Lung microvascular endothelial cell (primary cell): ENCODE measurements at places on chromosomes 6 and 20. TPM values are rescaled to one million over a fixed set of nuclear protein-coding genes. Genes with fewer than 3 reads are reported as not detected.

GRCh38 chr6:75299801-75300530 is 15.4 kb upstream of the TMEM30A start:
- no peak for DNase-seq

Gene POU5F1
- total RNA-seq, result not detected in 2 replicates

GRCh38 chr6:129536271-129536670 is 173.7 kb downstream of the ARHGAP18 start:
- DNase-seq, result no peak

DNA sequence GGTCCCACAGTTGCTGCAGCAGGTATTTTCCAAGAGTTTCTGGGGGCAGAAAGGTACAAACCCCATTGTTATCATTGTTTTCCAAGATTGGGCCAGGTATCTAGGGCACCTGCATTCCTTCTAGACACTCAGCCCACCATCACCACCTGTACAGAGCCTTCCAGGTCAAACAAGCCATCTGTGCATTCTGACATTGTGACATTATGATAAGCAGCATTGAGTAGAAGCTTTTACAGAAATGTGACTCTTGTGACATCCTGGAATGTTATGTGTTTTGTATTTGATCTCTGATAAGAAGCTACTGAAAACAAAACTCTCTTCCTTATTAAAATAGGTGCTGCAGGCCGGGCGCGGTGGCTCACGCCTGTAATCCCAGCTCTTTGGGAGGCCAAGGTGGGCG is 128.1 kb upstream of the CCN2 start:
- no peak for DNase-seq

Gene MAP7
- total RNA-seq, result 0.40 and 0.44 TPM in 2 replicates

Gene MAS1
- not detected in 2 replicates for total RNA-seq

DNA sequence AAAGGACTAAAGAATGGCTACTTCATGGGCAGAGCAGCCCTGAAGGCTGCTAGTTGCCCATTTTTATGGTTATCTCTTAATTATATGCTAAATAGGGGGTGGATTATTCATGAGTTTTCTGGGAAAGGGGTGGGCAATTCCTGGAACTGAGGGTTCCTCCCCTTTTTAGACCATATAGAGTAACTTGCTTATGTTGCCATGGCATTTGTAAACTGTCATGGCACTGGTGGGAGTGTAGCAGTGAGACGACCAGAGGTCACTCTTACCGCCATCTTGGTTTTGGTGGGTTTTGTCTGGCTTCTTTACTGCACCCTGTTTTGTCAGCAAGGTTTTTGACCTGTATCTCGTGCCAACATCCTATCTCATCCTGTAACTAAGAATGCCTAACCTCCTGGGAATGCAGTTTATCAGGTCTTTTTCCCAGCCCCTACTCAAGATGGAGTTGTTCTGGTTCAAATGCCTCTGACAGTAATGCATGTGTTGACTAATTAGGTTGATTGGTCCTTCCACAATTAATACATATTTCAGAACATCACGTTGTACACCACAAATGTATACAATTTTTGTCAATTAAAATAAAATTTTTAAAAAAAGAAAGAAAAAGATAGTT is 139.5 kb downstream of the PDE7B start:
- no peak for DNase-seq

DNA sequence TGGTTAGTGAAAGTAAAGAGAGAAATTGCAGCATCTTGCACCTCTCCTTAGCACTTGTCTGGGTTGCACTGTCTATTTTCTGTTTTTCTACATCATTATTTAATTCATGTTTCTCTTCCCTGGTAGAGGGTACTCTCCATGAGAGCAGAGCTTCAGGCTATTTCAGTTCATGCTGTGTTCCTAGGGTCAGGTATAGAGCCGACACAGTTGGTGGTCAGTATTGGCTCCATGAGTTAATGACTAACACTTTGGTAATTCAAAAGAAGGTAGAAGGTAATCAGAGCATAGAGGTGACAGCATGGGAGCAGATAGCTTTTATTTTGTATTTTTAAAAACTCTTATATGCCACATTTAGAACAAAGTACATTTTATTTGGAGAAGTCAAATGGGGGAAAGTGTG is 42.7 kb downstream of the RIMS1 start:
- DNase-seq, result no peak

Gene OR2J3
- not detected in 2 replicates for total RNA-seq

- DNase-seq, result peak; percentile 61
These were observed 6.5 kb downstream of the CEP162 start for GRCh38 chr6:84220809-84221409.

- DNase-seq, result no peak
These were observed 405.0 kb downstream of the CDKAL1 start for GRCh38 chr6:20939161-20939775.

- no peak for DNase-seq
These were observed 15.0 kb downstream of the SLC2A10 start for GRCh38 chr20:46724343-46724959.

DNA sequence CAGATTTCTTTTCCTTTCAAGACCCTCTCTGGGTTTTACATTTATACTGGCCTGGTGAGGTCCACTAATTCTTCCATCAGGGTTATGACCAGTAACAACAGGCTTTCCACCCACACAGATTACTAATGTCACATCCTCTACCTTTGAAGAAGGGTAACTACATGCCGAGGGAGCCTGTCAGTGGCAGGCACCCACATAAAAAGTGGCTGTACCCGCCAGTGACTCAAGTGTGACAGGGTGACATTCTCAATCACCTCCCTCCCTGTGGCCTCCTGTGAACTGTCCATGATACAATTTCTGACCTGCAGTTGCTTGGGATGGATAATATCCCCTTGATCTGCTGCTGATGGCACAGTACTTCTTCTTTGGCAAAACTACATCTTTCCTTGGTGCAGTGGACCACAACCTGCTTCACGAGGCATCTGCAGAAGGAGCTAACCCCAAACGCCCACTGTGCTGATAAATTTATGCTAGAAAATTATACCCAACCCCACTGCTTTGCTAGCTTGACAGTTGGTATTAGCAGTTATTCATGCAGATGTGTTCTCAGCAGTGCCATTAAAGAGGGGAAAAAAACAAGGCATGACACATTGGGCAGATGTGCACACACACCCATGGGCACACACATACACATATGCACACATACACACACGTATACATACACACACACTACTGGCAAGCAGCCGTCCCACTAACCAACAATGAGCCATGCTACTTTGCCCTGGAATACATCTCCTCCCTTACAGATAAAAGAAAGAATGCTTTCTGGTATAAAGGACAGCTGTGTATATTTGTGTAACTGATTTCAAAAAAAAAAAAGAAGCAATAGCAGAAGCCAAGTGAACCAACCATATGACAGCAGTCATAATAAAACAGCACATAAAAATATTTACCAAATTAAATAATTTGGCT is 20.8 kb downstream of the GFOD1 start:
- no peak for DNase-seq

DNA sequence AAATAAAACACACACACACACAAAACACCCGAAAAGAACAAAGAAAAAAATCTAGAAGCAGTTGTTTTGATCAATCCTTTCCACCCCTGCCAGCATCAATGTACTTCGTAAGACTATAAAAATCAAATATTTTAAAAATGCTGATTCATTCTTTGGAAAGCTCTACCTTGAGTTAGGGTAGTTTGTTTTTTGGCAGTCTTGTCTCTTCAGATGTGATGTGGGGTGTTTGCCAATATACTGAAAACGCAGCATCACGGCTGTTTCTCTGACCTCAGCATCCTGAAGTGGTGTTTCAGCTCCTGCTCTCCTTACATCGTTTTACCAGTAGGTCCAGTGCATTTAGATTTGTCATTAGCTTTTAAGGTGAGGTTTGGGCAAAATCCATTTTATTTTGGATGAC is 526.0 kb downstream of the UTRN start:
- DNase-seq, result no peak

- no peak for DNase-seq
These were observed 81.5 kb downstream of the MYLK4 start for GRCh38 chr6:2669067-2669700.

DNA sequence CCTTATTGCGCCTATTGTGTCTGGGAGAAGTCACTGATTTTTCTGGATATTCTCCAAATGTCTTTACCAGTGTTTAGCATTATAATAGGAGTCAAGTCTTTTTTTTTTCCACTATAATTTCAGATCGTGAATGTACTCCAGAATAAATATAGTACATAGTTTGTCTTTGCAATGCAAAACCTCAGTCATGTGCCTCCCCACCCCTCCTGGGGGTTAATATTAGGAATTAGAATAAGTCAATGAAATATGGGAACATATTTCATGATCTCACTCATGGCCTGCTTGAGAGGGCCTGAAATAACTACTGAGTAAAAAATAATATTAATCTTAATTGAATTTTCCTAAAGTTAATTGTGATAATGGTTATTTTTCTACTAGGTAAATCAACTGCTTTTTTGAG is 79.0 kb upstream of the TMEM170B start:
- no peak for DNase-seq

Gene LST1
- total RNA-seq, result not detected in 2 replicates

Gene MOG
- total RNA-seq, result not detected in 2 replicates

DNA sequence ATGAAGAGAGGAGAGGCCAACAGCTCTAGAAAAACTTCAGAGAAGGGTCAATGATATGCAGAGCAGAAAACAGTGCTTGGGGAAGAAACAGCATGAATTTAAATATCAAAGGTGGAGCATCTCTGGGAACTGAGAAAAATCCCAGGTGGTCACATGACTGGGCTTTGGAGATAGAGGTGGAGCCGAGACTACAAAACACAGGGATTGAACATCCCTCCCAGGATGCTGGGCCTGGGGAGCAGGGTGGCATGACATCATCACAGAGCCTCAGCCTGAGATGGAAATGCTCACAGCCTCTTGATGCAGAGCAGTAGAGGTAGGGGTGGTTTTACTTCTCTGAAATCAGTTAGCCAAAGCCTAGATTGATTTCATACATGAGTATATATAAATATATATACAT is 529.5 kb downstream of the PRKN start:
- DNase-seq, result no peak

Gene C6orf136
- 3.1 and 5.6 TPM in 2 replicates for total RNA-seq

GRCh38 chr6:1087154-1087843 is 224.6 kb upstream of the FOXQ1 start:
- DNase-seq, result no peak

Gene CST2
- not detected in 2 replicates for total RNA-seq

GRCh38 chr20:48928832-48929725 is 7.6 kb downstream of the ARFGEF2 start:
- DNase-seq, result peak; percentile 57

GRCh38 chr6:109332748-109333147 is 49.5 kb downstream of the CD164 start:
- DNase-seq, result no peak

- DNase-seq, result no peak
These were observed 159.5 kb upstream of the MANEA start for GRCh38 chr6:95417856-95418255.
